Thoracic aorta (tissue), 2 donors: ENCODE measurements at places on chromosomes 16 and 17. TPM values are rescaled to one million over a fixed set of nuclear protein-coding genes. Genes with fewer than 3 reads are reported as not detected.

Gene CCL23
- not detected for total RNA-seq

DNA sequence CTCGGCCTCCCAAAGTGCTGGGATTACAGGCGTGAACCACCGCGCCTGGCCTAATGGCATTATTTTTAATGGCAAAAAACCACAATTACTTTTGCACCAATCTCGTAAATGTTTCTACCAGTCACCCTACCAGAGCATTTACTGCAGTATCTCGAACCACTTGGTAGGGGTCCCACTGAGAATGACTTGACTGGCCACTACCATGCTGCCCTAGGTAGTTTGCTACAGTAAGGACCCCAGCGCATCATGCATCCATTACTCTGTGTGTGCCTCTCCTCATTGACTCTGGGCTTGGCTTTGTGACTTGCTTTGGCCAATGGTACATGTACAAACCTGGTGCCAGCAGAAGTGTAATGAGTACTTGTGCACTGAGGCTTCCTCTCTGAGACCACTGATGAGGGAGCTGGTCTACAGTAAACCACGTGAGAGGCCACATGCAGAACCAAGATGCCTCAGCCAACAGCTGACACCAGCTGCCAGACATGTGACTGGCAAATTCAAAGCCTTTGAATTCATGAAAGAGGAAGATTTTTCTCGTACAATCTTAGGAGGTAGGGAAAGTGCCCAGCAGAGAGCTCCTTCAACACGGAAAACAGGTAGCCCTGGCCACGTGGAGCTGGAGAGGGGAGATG is 421.7 kb upstream of the C16orf82 start:
- H3K4me1 ChIP-seq = no peaks in the 10 kb centered on the region
- DNase-seq = no peak
- H3K27me3 ChIP-seq = no peaks in the 10 kb centered on the region
- no peaks in the 10 kb centered on the region for H3K36me3 ChIP-seq
- H3K27ac ChIP-seq = no peak overlapping the region

Gene KRT40
- not detected for total RNA-seq

Gene ZDHHC1
- 28.7 TPM for total RNA-seq
